ENCODE measurements at places on chromosomes 6 and 20.

GRCh38 chr6:75472885-75473284 is 20.7 kb downstream of the FILIP1 start:
- DNase-seq = no peak

GRCh38 chr6:94272327-94272726 is 853.0 kb upstream of the EPHA7 start:
- no peak for DNase-seq

- peak; percentile 38 for DNase-seq
Measured at GRCh38 chr6:145086197-145086596, 649.1 kb downstream of the EPM2A start.

- DNase-seq = no peak
Measured at GRCh38 chr20:43959920-43960227, 45.2 kb downstream of the TOX2 start.

DNA sequence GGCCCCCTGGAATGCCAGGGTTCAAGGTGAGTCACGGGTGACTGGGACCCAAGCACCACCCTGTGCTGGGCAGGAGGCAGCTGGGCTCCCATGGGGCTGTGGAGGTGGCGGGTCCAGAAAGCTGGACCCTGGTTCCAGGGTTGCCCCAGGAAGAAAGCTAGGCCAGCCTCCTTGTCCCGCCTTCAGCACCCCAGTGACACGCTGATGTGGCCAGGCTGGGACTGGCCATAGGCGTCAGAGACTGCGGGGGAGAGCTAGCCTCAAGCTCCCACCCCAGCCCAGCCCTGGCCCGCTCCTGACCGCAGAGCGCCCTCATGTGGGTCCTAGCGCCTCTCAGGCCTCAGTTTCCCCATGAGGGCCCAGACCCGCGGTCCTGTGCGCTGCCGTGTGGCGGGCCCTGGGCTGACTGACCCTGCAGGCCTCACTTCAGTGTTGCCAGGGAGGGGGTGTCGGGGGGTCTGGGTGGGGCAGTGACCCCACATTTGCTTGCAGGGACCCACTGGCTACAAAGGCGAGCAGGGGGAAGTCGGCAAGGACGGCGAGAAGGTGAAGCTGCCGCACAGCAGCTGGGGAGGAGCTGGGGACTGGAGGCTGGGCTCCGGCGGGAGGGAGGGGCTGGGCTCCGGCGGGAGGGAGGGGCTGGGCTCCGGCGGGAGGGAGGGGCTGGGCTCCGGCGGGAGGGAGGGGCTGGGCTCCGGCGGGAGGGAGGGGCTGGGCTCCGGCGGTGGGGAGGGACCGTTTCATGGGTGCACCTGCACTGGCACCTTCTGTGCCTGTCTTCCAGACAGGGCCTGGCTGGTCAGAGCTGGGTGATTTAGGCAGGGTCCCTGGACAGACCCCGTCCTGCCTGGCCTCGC is 7.9 kb downstream of the COL9A3 start:
- DNase-seq = peak; percentile 25

DNA sequence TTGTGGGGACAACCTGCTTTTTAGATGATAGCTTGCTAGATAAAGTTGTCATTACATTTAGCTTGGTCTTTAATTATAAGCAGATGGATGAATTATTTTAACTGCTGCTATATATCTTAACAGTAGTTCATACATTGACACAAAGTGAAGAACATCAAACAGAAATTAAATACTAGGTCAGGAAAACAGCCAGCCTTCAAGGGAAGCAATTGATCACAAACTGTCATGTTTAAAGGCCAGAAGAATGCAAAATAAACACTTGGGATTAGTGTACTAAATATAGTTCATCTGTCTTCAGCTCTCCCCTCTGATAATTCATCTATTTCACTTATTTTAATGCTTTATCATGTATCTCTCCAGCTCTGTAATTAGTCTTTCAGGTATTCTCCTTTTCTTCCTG is 225.1 kb upstream of the FERMT1 start:
- DNase-seq = no peak

DNA sequence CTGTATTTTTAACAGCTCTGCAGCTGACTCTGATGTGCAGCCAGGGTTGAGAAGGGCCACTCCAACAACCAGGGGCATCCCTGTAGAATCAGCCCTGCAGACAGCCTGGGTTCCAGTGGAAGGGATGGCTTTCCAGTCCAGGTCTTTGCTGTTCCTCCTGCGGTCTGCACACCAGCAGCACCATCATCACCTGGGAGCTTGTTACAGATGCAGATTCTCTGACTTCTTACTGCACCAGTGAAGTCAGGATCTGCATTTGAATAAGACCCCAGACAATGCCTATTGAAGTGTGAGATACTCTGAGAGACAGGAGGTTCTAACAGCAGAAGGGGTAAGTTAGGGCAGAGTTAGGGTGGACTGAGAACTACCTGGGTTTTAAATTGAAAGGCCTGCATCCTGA is 151.3 kb downstream of the F13A1 start:
- no peak for DNase-seq

GRCh38 chr20:4978050-4978918 is 23.0 kb downstream of the SLC23A2 start:
- no peak for DNase-seq

DNA sequence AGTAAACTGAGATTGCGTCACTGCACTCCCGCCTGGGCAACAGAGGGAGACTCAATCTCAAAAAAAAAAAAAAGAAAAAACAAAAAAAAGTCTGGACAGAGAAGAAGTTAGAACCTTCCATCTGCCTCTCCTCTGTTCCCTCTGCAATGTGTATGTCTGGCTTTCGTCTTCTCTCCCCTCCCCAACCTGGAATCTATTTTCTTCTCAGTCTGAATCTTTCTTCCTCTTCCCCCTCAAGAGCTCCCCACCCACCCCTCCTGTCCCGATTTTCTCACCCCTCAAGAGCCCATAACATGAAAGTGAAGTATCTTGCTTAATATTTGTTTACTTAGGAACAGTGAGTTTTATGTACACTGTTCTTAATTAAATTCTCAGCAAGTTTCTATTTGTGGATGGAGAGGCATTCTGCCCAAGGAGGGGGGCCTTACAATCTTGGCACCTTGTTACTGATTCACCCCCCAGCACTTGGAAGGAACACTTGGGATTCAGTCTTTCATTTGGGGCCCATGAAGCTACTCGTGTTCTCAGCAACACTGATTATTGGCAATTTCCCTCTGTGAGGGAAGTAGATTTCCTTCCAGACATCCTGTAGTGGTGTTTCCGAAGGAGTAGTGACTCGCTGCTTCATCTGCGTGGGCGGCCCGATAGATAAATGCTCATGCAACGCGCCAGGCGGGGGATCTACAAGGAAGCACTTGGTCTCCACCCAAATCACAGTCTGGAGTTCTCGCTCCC is 69.3 kb upstream of the SRSF6 start:
- DNase-seq = no peak

- no peak for DNase-seq
Measured at GRCh38 chr20:774016-774659, 5.8 kb upstream of the SLC52A3 start.

GRCh38 chr6:30955367-30956042 is 14.7 kb downstream of the MUCL3 start:
- peak; percentile 12 for DNase-seq

DNA sequence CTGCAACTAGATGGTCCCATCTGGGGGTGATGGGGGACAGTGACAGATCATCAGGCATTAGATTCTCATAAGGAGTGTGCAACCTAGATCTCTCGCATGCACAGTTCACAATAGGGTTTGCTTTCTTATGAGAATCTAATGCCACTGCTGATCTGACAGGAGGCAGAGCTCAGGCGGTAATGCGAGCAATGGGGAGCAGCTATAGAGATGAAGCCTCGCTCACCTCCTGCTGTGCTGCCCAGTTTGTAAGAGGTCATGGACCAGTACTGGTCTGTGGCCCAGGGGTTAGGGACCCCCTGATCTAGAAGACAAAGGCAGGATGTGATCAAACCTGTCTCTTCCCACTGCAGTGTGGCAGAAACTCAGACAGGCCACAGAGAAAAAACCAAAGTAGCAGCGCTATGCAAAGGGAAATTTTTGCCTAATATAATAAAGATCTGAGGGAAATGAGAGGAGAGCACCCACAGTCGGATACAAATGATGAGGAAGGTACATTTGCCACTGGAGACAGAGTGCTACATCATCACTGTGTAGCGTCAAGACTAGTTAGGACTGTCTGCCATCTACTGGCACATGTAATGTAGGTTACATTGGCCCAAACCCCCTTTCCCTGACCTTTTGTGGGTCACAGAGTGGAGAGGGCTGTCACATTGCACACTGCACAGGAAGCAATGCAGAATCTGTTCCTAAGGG is 4.1 kb upstream of the LY86 start:
- no peak for DNase-seq

DNA sequence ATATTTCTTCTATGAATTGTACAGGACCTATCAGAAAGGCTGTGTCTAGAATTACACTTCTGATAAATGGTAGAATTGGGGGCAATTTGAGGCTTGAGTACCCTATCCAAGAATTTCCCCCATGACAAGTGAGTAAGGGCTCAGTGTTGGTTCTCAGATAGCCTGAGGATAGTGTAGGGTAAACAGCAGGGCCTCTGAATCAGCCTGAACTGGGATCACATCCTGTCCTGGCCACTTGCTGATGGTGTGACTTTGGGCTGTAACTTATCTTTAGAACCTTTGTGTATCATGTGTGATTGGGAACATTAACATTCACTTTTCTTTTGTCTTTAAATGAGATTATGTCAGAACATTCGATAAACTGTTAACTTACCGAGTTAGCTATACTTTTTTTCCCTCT is 151.0 kb downstream of the CLIC5 start:
- no peak for DNase-seq

DNA sequence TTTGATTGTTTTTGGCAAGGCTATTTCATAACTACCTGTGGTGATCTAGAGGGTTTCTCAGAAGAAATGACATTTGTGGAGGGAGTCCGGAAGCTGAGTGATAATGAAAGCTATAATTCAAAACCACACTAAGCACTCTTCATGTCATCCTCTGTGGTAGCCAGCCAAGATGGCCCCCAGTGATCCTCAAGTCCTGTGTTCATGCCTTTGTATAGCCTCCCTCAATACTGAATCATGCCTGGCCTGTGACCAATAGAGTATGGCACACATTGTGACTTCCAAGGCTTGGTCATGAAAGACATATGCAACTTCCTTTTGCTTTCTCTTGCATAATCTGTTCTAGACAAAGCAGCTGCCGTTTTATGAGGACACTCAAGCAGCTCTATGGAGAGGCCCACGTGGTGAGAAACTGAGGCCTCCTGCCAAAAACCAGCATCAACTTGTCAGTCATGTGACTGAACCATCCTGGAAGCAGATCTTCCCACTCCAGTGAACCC is 12.8 kb upstream of the DNAAF9 start:
- peak; percentile 10 for DNase-seq

- DNase-seq = no peak
Measured at GRCh38 chr20:57658447-57658832, 38.2 kb upstream of the ZBP1 start.

DNA sequence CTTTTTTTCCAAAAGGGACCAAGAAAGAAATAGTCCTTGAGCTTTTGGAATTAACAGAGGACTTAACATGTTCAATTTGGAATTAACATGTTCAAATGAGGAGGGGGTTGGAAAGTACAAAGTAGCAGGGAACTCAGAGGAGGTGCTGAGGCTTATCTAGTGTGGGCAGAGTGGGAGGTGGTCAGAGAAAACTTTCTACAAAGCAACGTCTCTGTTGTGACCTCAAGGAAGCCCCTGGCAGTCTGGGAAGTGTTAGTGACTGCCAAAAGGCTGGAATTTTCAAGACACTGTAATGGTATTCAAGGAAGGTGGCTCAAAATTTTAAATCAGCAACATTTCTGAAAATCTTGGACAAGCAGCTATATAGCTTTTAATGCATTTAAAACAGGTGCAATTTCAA is 7.3 kb downstream of the ECI2 start:
- DNase-seq = no peak

- DNase-seq = no peak
Measured at GRCh38 chr20:57097245-57097915, 169.1 kb downstream of the BMP7 start.

GRCh38 chr6:63673692-63674091 is 38.1 kb downstream of the PHF3 start:
- no peak for DNase-seq

GRCh38 chr20:36932476-36933426 is 18.8 kb downstream of the SAMHD1 start:
- no peak for DNase-seq

- DNase-seq = peak; percentile 26
Measured at GRCh38 chr6:157304899-157305663, 18.2 kb downstream of the TMEM242 start.

GRCh38 chr6:12490904-12491571 is 200.9 kb downstream of the EDN1 start:
- DNase-seq = peak; percentile 92

- no peak for DNase-seq
Measured at GRCh38 chr6:99498421-99498820, 16.8 kb downstream of the USP45 start.

GRCh38 chr20:998231-998830 is 3.8 kb downstream of the RSPO4 start:
- DNase-seq = no peak

DNA sequence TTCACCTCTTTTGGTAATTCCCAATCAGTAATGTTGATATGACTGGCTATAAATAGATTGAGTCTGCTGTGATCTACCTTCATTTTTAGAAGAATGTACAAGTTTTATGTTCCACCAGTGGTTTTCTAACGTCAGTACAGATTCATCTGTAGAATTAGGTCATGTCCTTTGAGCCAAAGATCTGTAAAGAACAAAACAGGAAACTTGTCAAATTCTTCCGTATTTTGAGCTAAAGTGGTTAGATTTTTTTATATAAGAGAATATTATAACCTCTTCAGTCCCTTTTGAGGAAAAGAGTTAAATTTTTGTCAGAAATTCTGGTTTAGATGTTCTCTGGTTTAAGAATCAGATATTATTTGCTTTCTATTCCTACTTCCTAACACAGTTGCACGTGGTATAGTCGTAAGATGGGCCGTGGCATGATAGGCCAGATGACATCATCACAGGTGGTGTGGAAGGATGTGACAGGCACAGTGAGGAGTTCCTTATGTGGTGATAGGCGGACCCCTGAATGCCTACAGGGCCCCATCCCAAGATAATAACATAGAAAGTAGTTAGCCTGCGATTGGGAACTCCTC is 62.3 kb downstream of the SNX9 start:
- DNase-seq = no peak

DNA sequence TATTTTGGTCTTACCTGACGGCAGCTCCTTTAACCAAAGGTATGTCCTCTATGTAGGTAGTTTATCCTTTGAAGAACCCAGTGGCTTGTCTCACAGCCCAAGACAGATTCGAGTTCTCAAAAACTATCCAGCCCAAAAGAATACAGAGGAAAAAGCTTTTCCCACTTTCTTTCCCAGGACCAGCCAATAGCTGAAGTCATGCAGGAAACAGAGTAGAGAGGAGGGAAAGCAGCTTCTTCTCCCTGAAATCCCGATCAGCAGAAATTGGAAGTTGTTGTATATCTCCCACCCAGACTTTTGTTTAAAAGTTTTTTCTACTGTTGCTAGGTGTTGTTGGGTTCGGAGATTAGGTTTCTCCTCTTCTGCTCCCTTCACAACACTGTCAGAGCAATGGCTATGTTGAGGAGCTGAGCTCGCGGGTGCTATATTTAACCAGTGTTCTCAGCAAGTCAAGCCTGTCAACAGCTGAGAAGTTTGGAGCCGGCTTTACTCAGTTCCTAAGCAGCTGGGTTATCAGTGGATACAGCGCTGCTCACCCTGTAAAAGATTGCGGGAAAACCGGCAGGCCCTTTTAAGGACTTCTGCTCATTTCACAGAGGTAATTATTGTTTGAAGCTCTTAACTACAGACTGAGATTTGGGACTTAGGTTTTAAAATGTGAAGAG is at the start of gene FILIP1:
Gene FILIP1 (minus strand): TSS at position 401 of the 665 bp plus-strand sequence. CDS start 78,828 bp downstream, outside the sequence.
- peak; percentile 29 for DNase-seq

GRCh38 chr6:158056355-158056754 is 74.7 kb downstream of the SYNJ2 start:
- DNase-seq = no peak

Data from astrocyte of the spinal cord (primary cell).